ENCODE measurements at places on chromosomes 3 and 15.
A peak's percentile ranks its signal among the peaks of the same experiment; 100 is the strongest.

- DNase-seq = no peak
Measured at GRCh38 chr3:12829886-12830784, 11.2 kb downstream of the RPL32 start.

- DNase-seq = no peak
Measured at GRCh38 chr3:69710153-69710977, 28.9 kb upstream of the MITF start.

DNA sequence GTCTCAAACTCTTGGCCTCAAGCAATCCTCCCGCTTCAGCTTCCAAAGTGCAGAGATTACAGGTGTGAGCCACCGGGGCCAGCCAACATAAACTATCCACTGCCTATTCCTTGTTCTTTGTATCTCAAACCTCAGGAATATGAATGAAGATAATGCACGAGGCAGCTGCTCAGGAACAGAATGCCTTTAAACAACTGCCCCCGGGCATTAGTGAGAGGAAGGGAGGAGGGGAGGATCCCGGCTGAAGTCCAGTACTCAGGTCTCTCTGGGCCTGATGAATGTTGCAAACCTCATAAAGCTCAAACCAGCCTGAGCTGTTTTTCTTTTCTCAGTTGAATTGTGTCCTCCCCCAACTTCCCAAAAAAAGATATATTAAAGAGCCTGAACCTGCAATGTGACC, 26.9 kb upstream of the MTMR14 start:
- no peak for DNase-seq

- DNase-seq = no peak
Measured at GRCh38 chr3:154718053-154718452, 288.1 kb upstream of the GPR149 start.

DNA sequence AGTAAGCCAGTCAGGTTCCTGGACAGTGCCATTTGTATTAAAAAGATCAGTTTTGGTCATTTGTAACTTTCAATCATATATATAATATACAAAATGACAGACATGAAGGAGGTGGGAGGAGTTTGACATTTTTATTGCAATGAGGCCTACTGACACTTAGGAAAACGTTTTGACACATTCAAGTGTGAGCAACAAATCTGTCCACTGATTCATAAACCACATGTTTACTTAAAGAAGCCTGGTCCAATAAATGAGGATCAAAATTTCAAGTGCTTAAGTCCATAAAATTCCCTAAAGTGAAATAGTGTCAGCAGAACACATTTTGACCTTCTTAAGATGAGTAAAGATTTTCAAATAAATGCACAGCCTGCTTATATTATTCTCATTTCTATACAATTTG, 137.3 kb downstream of the MECOM start:
- DNase-seq = no peak

DNA sequence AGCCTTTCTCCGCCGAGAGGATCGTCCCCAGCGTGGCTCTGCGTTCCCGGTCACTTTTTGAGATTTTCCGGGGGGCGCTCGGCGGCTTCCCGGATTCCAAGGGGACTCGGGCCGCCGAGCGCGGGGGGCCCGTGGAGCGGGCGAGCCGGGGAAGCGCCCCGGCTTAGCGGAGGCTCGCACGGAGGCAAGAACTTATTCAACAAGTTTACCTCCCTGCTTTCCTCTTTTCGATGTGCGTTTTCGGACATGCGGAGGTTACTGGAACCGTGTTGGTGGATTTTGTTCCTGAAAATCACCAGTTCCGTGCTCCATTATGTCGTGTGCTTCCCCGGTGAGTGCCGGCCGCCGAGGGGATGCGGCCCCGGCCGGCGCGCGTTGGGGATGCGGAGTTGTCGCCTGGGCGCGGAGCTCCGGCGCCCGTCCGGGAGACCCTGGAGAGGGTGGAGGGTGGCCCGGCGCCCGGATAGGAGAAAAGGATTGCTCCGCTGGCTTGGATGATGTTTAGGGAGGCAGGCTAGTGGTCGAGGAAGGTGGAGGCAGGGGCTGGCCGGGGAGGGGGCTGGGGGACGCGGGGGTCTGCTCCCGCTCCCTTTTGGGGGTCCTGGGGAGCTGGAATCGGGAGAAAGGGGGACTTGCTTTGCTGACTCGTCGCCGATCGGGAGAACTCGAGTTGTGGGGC, 810 bp downstream of the PTPRG start:
- peak; percentile 69 for DNase-seq

- no peak for DNase-seq
Measured at GRCh38 chr3:89227218-89227617, 119.8 kb downstream of the EPHA3 start.

DNA sequence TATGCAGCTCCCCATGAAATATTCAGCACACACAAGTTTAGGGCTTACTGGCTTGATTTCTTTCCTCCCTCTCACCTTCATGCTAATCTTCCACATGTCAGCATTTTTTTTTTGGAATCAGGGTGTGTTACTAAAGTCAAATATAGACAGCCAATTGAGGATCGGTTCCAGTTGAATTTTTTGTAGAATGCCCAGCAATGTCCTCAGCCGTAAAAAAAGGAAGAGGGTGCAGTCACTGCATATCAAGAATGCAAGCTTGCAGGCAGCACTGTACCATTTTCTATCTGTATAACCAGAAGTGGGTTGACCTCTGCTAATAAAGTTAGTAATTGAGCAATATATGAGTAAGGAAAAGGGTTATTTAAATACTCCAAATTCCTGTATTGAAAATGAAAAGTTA, 51.4 kb upstream of the CHMP2B start:
- DNase-seq = no peak

Measured in psoas muscle (tissue), 8 donors.